ENCODE measurements at places on chromosomes 4 and X.

DNA sequence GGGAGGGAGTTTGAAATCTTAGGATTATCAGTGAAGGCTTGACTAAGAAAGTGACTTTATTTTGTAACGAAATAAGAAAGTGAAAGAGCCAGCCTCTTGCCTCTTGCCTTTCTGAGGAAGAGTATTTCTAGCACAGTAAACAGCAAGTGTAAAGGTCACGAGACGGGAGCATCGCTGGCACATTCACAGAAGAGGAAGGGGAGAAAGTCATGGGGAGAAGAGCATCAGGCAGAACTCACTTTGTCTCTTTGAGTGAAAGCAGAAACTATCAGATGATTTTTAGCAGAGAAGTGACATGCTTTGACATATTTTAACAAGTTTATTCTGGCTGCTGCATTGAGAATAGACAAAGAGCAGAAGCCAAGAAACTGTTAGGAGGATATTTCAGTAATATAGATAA, 313.8 kb downstream of the CAMK2D start:
- peaks cover 11% of the 10 kb centered on the region for H3K27me3 ChIP-seq
- peaks cover 2% of the 10 kb centered on the region for H3K36me3 ChIP-seq

GRCh38 chr4:86640469-86640868, 46.4 kb downstream of the PTPN13 start:
- no peaks in the 10 kb centered on the region for H3K4me1 ChIP-seq
- no peaks in the 10 kb centered on the region for H3K36me3 ChIP-seq
- H3K27ac ChIP-seq: no peak overlapping the region
- H3K27me3 ChIP-seq: no peaks in the 10 kb centered on the region

- no peaks in the 10 kb centered on the region for H3K36me3 ChIP-seq
- DNase-seq: no peak
- H3K4me1 ChIP-seq: no peaks in the 10 kb centered on the region
Observed at GRCh38 chrX:94492541-94492940, 818.5 kb downstream of the FAM133A start.

DNA sequence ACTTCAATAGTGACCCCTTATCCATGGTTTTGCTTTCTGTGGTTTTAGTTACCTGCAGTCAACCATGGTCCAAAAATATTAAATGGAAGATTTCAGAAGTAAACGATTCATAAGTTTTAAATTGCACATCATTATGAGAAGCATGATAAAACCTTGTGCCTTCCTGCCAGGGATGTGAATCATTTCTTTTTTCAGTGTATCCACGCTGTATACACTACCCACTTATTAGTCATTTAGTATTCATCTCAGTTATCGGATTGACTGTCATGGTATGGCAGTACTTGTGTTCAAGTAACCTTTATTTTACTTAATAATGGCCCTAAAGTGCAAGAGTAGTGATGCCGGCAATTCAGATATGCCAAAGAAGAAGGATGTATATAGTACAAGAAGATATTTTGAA, 37.7 kb upstream of the TASL start:
- no peak overlapping the region for H3K27ac ChIP-seq
- H3K4me1 ChIP-seq: no peaks in the 10 kb centered on the region
- no peak overlapping the region for H3K4me3 ChIP-seq
- no peaks in the 10 kb centered on the region for H3K27me3 ChIP-seq

- H3K27me3 ChIP-seq: no peaks in the 10 kb centered on the region
- H3K4me1 ChIP-seq: peaks cover 61% of the 10 kb centered on the region
- H3K4me3 ChIP-seq: peak overlapping the region; percentile 93
- DNase-seq: no peak
- H3K27ac ChIP-seq: peak overlapping the region; percentile 98
Observed at GRCh38 chr4:26859762-26860156, 882 bp upstream of the STIM2 start.

DNA sequence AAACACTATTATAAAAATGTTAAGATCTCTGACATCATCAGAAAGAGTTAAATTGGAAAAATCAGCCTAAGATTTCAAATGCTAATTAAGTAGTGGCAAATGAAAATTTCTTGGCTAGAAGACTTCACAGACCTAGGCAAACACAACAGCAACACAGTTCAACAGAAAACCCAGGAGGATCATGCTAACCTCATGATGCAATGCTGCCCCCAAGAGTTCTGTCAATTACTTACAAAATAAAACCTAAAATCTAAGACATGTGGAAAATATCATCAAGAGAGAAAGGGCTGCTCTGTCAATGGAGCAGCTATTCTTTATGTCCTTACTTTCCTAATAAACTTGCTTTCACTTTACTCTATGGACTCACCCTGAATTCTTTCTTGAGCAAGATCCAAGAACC, 21.0 kb downstream of the S100G start:
- no peak overlapping the region for H3K27ac ChIP-seq
- no peaks in the 10 kb centered on the region for H3K27me3 ChIP-seq
- H3K4me3 ChIP-seq: no peak overlapping the region
- no peaks in the 10 kb centered on the region for H3K4me1 ChIP-seq
- peaks cover 7% of the 10 kb centered on the region for H3K36me3 ChIP-seq
- DNase-seq: no peak

DNA sequence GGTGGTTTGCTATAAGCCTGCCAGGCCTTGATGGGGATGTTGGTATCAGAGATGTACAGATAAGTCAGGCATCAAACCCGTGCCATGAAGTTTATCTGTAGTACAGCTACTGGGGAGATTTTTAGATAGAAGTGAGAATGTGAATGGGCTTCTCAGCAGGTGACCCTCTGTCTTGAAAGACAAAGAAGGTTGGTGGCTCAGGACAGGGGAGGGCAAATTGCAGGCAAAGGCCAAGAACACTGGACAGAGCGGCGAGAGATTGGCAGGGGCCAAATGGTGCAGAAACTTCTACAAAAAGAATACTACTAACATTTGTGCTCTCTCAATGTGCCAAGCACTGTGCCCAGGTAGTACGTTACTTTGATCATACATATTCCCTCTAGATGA, 1.9 kb upstream of the PIM2 start:
- H3K4me1 ChIP-seq: peaks cover 31% of the 10 kb centered on the region
- H3K27ac ChIP-seq: peak overlapping the region; percentile 97
- H3K4me3 ChIP-seq: peak overlapping the region; percentile 90
- peaks cover 55% of the 10 kb centered on the region for H3K36me3 ChIP-seq
- DNase-seq: no peak

GRCh38 chrX:16177260-16177659, 10.0 kb downstream of the MAGEB17 start:
- no peaks in the 10 kb centered on the region for H3K36me3 ChIP-seq
- peaks cover 28% of the 10 kb centered on the region for H3K27me3 ChIP-seq
- no peak overlapping the region for H3K27ac ChIP-seq
- no peak overlapping the region for H3K4me3 ChIP-seq
- no peak for DNase-seq

DNA sequence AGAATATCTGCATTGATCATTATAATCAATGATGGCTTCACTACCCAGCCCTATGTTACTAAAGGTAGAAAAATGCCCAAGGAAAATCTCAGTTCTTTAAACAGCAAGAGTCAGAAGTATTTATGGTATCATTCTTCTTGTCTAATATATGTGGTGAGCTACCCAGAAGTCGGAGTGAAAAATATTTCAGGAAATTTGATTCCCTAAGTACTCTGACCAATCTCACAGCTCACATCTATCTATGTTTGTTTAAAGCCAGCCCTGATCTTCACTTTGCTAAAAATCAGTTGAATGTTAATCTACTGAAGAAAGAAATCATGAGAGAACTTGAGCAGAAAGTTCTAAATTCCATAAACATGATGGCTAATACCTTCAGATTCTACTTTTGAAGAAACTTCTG, 522.9 kb upstream of the SLIT2 start:
- H3K4me1 ChIP-seq: no peaks in the 10 kb centered on the region
- no peaks in the 10 kb centered on the region for H3K36me3 ChIP-seq
- no peaks in the 10 kb centered on the region for H3K27me3 ChIP-seq
- DNase-seq: no peak
- no peak overlapping the region for H3K4me3 ChIP-seq
- no peak overlapping the region for H3K27ac ChIP-seq

GRCh38 chrX:76454456-76454927, 27.0 kb downstream of the MAGEE1 start:
- no peaks in the 10 kb centered on the region for H3K36me3 ChIP-seq
- no peak overlapping the region for H3K27ac ChIP-seq
- H3K27me3 ChIP-seq: no peaks in the 10 kb centered on the region

- no peak overlapping the region for H3K27ac ChIP-seq
- H3K4me3 ChIP-seq: no peak overlapping the region
- DNase-seq: no peak
Observed at GRCh38 chr4:101774807-101775206, 15.7 kb upstream of the BANK1 start.

DNA sequence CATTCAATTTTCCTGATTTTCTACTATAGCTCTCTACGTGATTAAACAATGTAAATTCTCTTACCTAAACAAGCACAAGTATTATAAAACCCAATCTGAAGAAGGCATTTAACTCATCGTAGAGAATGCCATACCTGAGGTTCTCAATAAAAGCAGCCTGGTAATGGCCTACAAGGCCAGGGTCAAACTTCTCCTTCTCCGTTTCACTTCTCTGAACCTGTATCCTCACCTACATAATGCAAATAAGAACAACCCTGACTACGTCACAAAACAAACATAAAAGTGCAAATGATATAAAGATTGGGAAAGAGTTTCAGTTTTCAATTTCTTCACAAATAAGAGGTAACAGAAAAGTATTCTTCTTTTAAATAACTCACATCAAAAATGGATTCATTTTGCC, 55.6 kb upstream of the STS start:
- DNase-seq: no peak
- peaks cover 16% of the 10 kb centered on the region for H3K4me1 ChIP-seq

DNA sequence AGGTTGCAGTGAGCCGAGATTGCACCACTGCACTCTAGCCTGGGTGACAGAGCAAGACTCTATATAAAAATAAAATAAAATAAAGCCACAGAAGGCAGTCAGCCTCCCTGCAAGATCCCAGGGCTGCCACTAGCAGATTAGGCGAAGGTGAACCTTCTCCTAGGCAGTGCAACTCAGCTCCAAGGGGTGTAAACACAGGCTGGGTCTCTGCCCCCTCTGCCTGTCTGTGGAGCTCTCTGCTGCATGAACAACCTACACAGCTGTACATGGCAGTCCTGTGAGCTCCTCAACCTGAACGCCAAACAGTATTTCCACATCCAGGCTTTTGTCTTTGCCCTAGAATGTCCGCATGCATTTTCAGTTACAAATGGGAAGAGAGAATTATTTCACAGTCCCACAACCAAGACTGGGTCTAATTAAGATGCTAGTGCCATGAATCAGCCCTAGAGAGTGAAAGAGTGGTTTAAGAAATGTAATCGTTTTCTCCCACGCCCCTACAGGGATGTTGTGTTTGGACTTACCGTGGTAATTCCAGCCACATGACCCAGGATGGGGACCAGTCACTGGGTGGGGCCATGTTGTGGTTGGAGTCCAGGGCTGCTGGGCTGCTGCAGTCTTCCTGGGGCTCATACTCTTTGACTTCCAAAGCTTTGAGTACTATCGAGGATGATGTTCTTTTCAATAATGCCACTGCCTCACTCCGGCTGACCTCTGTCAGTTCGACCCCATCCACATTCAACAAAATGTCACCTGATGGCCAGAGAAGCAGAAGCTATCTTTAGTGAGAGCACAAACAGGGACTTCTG, 99.0 kb downstream of the FIP1L1 start:
- no peak overlapping the region for H3K4me3 ChIP-seq
- DNase-seq: no peak
- H3K4me1 ChIP-seq: no peaks in the 10 kb centered on the region
- no peak overlapping the region for H3K27ac ChIP-seq
- H3K36me3 ChIP-seq: no peaks in the 10 kb centered on the region
- H3K27me3 ChIP-seq: peaks cover 8% of the 10 kb centered on the region

DNA sequence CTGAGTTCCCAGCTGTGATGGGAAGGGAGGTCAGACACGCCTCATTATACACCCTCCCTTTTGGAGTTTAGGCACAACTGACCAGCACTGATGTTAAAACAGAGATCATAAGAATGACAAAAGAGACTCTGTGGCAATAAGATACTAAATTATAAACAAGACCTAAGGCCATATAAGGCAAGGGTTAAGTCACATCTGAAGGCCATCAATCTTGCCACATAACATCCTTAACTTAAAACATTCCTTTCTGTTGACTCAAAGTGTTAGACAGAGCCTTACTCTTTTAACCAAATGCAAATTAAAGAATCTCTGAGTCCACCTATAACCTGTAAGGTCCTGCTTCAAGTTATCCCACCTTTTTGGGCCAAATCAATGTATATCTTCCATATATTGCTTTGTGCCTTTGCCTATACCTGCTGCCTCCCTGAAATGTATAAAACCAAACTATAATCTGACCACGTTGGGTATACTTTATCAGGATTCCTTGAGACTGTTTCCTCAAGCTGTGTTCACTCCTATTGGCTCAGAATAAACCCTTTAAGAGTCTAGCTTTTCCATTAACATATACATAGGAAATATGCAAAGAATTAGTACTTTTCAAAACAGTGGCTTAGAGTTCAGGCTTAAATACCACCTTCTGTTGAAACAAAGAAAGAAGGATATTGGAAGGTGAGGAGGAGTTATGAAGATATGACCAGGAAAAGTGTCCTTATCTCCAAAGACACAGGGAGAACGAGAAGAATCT, 214.4 kb upstream of the PPP1R2C start:
- no peak for DNase-seq
- H3K4me1 ChIP-seq: peaks cover 4% of the 10 kb centered on the region
- no peak overlapping the region for H3K4me3 ChIP-seq
- no peak overlapping the region for H3K27ac ChIP-seq
- no peaks in the 10 kb centered on the region for H3K27me3 ChIP-seq

- DNase-seq: no peak
- no peaks in the 10 kb centered on the region for H3K36me3 ChIP-seq
- H3K27me3 ChIP-seq: no peaks in the 10 kb centered on the region
- H3K4me3 ChIP-seq: no peak overlapping the region
- H3K27ac ChIP-seq: no peak overlapping the region
- no peaks in the 10 kb centered on the region for H3K4me1 ChIP-seq
Observed at GRCh38 chrX:48497871-48498270, 10.9 kb upstream of the PORCN start.

DNA sequence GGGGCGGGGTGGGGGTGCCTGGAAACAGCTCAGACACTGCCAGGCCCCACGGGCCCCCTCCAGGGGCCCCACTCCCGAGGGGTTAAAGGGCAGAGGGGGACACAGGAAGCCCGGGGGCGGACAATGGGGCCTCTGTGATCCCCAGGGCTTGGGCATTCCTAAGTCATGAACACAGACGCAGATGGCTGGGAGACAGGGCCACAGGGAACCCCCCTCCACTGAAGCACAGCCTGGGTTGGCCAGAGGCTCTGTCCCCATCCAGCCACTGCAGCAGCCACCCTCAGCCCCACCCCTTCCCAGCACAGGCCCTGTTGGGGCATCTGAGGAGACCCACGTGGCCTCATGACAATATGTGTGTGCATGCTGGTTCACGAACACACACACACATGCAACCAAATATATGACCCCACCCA, 3.9 kb downstream of the L1CAM start:
- peaks cover 46% of the 10 kb centered on the region for H3K27me3 ChIP-seq
- no peak overlapping the region for H3K27ac ChIP-seq
- no peak overlapping the region for H3K4me3 ChIP-seq
- H3K36me3 ChIP-seq: peaks cover 3% of the 10 kb centered on the region
- no peak for DNase-seq
- H3K4me1 ChIP-seq: peaks cover 13% of the 10 kb centered on the region

- H3K36me3 ChIP-seq: peaks cover 1% of the 10 kb centered on the region
- peak overlapping the region; percentile 47 for H3K4me3 ChIP-seq
- no peak for DNase-seq
Observed at GRCh38 chrX:41695426-41695825, 6.7 kb downstream of the GPR34 start.
